Activated T-helper 1 cell treated with anti-CD3 and anti-CD28 coated beads, Interleukin-2, amount 50 U/mL, for 16 hours (primary cell): ENCODE measurements at places on chromosomes 7 and 10.

DNA sequence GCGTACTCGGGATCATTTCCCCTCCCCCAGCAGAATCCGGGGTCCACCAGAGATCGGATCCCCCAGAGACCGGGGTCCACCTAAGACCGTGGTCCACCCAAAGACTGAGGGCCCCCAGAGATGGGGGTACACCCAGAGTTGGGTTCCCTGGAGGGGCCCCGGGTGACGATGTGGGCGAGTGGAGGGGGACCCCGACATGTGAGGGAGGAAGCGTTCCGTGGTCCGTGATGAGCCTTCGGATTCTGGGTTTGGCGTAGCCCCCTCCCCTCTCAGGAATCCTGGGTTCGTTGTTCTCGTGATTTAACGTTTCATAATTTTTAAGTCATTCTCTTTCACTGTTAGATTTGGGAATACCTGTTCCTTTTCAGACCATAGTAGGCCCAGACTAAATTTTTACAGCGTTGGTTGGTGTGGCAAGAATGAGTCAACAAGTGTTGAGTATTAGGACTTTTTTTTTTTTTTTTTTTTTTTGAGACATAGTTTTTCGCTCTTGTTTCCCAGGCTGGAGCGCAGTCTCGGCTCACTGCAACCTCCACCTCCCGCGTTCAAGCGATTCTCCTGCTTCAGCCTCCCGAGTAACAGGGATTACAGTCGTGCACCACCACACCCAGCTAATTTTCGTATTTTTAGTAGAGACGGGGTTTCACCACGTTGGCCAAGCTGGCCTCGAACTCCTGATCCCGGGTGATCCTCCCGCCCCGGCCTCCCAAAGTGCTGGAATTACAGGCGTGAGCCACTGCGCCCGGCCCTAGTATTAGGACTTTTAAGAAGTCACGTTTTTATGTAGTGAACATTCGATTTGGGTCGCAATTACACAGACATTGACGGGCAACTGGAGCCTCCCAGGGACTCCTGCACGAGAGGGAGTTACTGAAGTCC is 672 bp downstream of the GTPBP4 start:
- peak; percentile 13 for DNase-seq

- DNase-seq, result no peak
Measured at GRCh38 chr10:72349438-72349837, 5.3 kb downstream of the DNAJB12 start.

- no peak for DNase-seq
Measured at GRCh38 chr7:139648941-139649425, 125.5 kb downstream of the CLEC2L start.

DNA sequence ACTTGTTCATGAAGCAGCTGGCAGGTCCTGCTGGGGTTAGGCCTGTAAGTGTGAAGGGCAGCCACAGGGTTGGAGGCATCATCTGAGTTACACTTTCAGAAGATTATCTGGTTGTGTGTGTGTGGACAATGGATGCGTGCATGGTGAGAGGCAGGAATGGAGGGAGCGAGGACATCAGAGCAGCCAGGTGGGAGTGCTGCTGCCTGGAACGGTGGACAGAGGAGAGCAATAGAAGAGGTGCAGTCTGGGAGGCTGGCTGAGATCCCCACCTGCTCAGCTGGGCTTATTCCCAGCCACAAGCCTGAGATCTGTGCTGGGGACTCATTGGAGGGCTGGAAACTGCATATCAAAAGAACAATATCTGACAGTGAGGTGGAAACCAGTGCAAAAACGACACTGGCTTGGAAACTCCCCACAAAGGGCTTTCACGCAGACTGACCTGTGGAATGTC is 17.9 kb downstream of the ZNF488 start:
- DNase-seq, result no peak

- DNase-seq, result peak; percentile 51
Measured at GRCh38 chr7:105691680-105692564, 110.6 kb upstream of the EFCAB10 start.

DNA sequence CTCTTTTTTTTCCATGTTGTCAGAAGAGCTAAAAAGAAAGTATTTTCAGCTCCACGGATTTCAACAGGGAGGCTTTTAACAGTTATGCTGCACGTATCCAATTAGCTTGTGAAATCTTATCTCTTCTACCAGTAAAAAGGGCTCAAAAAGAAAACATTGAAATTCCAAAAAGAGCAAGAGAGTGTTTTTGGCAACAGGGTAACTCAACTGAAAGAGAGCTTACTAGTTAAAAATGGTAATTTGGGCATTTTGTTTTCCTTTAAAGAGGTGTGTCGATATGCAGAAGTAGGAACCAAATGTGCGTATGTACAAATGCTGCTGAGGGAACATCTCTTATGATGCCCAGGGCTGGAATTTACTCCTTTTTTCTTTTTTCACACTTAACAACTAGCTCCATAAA is 292.8 kb downstream of the PRKG1 start:
- DNase-seq, result no peak

DNA sequence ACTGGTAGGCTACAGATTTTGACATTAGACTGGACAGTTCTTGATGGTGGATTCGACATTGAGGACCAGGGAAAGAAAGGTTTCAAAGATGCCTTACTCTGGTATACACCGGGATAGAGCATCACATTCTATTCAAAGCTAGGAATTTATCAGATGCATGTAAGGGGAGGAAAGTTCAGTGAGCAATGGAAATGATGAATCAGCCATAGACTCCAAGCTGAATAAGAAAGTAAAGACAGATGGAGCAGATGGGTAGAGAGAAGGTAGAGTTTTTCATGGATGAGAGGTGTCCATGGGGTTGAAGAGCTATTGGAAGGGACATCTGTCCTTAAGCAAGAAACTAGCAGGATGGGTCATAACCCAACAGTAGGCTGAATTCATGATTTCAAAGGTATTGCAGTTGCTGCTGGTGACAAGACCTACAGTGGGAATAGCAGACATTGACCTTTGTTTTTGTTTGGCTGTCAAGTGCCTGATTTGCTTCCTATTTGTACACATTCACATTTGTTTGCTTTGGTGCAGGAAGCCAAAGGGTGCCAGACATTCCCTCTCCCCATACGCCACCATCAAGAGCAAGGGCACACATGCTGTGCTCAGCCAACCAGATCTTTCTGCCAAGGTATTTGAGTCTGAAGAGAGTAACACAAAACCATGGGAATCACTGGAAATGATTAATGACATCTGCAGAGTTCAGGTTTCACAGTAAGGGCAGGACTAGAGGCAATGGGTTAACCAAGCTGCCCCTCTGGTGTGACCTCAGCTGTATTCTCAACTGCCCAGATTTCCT is 8.6 kb upstream of the CACUL1 start:
- no peak for DNase-seq

GRCh38 chr7:47474937-47475879 is 106.7 kb downstream of the TNS3 start:
- DNase-seq, result no peak

DNA sequence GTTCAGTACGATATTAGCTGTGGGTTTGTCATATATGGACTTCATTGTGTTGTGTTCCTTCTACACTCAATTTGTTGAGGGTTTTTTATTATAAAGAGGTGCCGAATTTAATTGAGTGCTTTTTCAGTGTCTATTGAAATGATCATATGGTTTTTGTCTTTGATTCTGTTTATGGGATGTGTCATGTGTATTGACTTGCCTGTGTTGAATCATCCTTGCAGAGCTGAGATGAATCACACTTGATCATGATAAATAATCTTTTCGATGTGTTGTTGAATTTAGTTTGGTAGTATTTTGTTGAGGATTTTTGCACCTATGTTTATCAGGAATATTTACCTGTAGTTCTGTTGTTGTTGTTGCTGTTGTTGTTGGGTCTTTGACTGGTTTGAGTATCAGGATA is 39.8 kb downstream of the ATOH7 start:
- DNase-seq, result no peak
